ENCODE measurements at places on chromosomes 13 and 19.

- no peak for DNase-seq
These were observed 2.2 kb downstream of the FCER2 start for GRCh38 chr19:7699417-7700401.

- DNase-seq, result no peak
These were observed 35.1 kb downstream of the ZNF433 start for GRCh38 chr19:12000152-12000981.

DNA sequence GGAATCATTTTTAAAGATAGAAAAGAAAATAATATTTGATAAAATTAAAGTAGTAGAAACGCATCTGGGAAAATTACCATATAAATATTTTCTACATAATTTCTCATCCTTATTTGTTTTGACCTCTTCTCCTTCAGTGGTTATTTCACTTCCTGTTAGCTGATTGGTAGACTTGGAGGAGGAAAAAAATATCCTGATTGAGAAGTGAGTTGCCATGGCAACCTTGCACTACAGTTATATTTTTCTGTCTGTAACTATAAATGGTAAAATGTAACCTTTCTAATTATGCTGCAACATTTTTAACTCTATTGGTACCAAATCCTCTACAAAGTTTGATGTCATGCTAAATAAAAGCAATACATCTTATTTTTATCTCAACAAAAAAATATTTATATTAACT lies 45.2 kb downstream of the SCEL start:
- DNase-seq, result no peak

GRCh38 chr13:27446986-27447583 lies 3.3 kb downstream of the MTIF3 start:
- DNase-seq, result no peak

DNA sequence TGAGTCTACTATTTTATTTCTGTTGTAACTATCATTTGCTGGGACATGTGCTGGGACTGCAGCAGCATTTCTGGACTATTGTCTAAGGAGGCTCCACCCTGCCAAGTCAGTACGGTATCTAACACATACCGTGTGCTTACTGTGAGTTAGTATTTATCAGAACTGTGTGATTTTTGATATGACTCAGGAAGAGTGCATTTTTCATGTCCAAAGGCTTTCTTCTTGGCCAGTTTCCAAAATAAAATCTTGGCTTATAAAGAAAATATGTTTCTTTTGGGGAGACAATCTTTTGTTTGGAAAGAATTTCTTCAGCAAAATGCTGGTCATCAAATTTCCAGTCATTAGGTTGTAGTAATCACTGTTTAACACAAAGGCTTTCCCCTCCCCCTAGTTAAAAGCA lies 11.6 kb downstream of the PARP4 start:
- no peak for DNase-seq

- no peak for DNase-seq
These were observed 60.0 kb upstream of the WDFY2 start for GRCh38 chr13:51524312-51524711.

DNA sequence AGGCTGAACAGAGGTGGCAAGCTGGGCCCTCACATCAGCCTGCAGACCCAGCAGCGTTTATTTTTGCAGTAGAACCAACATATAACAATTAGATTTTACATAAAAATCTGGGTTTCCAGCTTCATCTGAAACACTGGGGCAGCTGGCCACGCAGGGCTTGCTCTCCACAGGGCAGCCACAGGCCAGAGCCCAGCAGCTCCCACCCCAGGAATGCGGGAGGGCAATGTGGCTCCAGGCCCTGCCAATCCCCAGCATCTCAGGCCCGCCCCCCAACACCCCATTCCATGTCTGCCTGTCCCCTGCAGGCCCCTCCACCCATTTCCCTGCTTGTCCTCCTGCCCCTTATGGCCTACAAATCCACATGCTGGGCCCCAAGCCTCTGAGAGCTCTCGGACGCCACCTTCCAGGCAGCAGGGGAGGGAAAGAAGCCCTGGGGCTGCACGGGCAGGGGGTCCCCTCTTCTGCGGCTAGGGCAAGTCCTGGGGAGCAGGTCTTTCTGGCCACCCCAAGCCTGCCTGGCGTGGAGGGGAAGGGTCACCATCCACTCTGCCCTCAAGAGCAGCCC lies 15.0 kb upstream of the VSTM2B start:
- no peak for DNase-seq

DNA sequence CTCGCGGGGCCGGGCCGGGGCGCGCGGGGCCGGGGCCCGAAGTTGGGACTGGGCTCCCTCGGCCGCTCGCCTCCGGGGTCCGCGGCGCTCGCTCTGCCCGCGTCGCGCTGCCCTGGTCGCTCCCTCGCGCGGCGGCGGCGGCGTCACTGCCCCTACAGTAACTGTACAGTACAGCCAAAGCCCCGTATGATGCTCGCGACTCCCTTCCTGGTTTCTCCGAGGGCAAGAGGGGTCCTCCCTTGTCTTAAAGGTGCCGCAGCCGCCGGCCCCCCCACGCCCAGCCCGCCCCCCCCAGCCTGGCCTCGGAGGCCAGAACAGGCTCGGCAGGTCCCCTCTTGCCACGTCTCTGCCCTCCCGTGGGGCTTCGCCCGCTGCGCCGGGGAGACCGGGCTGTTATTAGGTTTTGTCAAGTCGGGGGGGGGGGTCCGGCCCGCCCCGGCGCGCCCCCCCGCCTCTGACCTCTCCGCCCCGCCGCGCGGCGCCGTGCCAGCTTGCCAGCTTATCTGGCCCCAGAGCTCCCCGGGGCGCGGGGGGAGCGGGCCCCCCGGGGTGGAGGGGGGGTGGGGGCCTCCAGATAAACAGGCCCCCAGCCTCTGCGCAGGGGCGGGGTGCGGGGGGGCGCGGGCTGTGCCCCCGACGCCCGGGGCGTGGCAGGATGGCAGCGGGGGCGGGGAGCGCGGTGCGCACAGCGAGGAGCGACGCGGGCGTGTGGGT lies at the start of gene ZBTB7A:
Gene ZBTB7A (minus strand): TSS at position 218 of the 714 bp plus-strand sequence. CDS start 11,667 bp downstream, outside the sequence.
- DNase-seq, result peak; percentile 42

GRCh38 chr19:49106648-49107135 lies 7.5 kb upstream of the LIN7B start:
- peak; percentile 22 for DNase-seq

- peak; percentile 43 for DNase-seq
These were observed 3.8 kb upstream of the APC2 start for GRCh38 chr19:1445932-1446712.

GRCh38 chr19:30317403-30317802 lies 54.8 kb upstream of the ZNF536 start:
- no peak for DNase-seq

GRCh38 chr19:17762505-17763229 lies 11.4 kb downstream of the FCHO1 start:
- DNase-seq, result no peak

- no peak for DNase-seq
These were observed 170.7 kb downstream of the DCT start for GRCh38 chr13:94308832-94309231.

GRCh38 chr13:50229960-50230661 lies 214.9 kb downstream of the KCNRG start:
- DNase-seq, result no peak

DNA sequence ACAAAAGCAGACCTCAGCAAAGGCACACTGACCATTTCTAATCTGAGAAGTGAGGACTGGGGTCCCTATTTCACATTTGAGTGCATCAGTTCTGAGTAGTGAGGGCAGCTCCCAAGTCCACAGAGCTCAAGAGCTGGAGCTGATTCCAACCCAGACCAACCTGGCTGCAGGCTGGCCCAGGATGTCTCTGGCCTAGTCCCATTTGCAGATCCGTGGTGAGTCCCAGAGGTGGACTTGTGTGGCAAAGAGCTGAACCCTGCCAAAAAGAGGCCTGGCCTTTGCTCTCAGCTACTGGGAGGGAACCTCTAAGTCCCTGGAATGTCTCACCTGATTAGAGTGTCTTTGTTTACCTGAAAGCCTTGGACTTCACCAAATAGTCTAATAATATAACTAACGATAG lies 14.6 kb downstream of the SIGLEC7 start:
- no peak for DNase-seq

GRCh38 chr19:55156202-55157063 lies 1.1 kb downstream of the TNNI3 start:
- DNase-seq, result peak; percentile 68

DNA sequence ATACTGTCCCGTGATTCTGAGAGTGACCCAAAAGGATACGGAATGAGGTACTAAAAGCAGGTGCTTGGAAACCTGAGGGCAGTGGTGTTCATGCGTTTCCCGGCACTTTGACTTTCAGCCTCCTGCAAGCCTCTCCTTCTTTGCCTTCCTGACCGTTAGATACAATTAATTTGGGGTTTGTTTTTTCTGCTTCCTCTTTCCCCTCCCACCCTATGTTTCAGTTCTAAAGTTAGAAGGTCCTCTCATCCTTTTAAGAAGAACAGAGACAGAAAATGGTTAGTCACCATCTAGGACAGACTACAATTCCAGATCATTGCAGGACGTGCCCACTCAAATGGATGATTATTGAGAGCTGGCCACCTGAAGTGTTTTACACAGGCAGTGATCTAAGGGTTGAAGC lies 1.8 kb upstream of the LILRB4 start:
- DNase-seq, result no peak

GRCh38 chr19:34588846-34589245 lies 88.1 kb downstream of the SCGB2B2 start:
- DNase-seq, result no peak

DNA sequence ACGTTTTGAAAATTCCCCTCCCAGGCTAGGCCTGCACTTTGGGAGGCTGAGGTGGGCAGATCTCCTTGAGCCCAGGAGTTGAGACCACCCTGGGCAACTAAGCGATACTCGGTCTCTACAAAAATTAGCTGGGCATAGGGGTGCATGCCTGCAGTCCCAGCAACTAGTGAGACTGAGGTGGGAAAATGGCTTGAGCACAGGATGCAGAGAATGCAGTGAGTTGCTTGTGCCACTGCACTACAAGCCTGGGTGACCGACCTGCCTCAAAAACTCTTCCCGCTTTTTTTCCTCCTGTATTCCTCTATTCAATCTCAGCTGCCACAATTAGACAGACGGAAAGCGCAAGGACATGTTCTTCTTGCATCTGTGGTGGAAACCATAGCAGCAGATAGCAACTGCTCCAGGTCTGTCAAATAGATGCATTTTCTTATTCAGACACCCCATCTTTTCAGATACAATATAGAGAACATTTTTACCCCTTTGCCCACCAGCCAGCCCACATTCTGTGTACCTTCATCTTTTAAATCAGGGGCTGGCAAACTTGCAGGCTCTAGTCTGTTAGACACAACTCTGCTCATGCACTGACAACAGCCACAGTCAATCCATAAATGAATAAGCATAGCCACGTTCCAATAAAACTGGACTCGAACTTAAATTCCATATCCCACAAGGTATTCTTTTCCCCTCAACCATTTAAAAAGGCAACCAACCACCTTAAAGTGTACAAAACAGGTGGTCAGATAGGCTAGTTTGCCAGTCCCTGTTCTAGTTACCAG lies 4.8 kb downstream of the TPT1 start:
- no peak for DNase-seq

DNA sequence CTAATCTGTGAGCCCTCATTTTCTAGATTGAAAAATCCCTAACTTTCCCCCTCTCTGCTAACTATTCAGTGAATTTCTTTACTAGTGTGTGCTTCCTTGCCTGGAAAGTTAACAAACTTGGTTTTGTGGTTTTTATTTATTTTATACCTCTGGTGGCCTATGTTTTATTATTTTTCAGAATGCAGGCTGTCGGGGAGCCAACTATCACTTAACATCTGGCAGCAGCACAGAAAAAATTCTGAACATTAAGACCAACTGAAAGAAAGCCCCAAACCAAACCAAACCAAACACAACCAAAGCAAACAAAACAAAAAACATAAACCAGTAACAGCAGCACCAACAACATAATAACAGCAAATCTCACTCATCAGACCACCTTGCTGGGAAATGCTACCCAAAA lies 109.0 kb upstream of the KL start:
- no peak for DNase-seq

DNA sequence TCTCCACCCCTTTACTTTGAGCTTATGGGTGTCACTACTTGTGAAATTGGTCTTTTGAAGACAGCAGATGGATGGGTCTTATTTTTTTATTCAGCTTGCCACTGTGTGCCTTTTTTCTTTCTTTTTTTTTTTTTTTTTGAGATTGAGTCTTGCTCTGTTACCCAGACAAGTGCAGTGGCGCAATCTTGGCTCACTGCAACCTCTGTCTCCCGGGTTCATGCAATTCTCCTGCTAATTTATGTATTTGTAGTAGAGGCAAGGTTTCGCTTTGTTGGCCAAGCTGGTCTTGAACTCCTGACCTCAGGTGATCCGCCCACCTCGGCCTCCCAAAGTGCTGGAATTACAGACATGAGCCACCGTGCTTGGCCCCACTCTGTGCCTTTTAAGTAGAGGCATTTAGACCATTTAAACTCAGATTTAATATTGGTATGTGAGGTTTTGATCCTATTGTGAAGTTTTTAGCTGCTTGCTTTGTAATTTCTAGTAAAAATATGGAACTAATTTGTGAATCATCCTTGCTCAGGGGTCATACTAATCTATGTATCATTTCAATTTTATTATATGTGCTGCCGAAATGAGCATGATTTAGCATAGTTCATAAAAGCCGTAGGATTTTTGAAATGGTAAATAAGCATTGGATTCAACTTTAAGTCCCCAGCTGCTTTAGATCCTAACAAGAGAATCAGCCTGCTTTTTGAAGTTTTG lies 584.5 kb downstream of the SLITRK1 start:
- DNase-seq, result no peak

GRCh38 chr19:38850436-38850975 lies 720 bp upstream of the HNRNPL start:
- DNase-seq, result no peak

GRCh38 chr13:98142380-98143156 lies at the start of gene FARP1:
Gene FARP1, plus strand, starts transcription at chr13:98143094. Its CDS starts 70,149 bp downstream, at chr13:98213243.
- DNase-seq, result peak; percentile 66

DNA sequence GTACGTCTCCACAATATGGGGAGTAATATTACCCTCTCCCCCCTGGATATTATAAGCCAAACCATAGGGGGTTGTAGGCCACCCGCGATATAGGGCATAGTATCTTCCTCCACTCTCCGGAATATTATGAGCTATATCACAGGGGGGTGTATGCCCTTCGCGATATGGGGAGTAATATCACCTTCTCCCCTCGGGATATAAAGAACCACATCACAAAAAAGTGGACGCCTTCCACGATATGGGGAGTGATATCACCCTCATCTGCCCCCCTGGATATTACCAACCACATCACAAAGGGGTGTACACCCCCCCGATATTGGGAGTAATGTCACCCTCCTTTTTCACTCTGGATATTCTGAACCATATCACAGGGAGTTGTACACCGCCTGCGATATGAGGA lies 65.5 kb upstream of the CEACAM21 start:
- no peak for DNase-seq

GRCh38 chr19:52453324-52454094 lies at the start of gene ZNF578:
Gene ZNF578, plus strand, starts transcription at chr19:52453553. Its CDS starts 48,293 bp downstream, at chr19:52501846.
- no peak for DNase-seq

GRCh38 chr19:53659292-53659691 lies 27.5 kb downstream of the DPRX start:
- DNase-seq, result no peak

GRCh38 chr19:55316646-55317045 lies 8.5 kb downstream of the TMEM150B start:
- no peak for DNase-seq

- peak; percentile 99 for DNase-seq
These were observed 4.0 kb downstream of the TPGS1 start for GRCh38 chr19:511101-511851.

GRCh38 chr13:113750554-113751399 lies 8.2 kb upstream of the TMEM255B start:
- DNase-seq, result no peak

- no peak for DNase-seq
These were observed 76.2 kb downstream of the FOXO1 start for GRCh38 chr13:40590112-40590862.

GRCh38 chr13:73593199-73593765 lies 534.5 kb downstream of the KLF5 start:
- DNase-seq, result no peak

GRCh38 chr13:27367570-27367969 lies 56.8 kb upstream of the GTF3A start:
- no peak for DNase-seq
